LoVo (cell line): ENCODE measurements at places on chromosomes 4 and X.

DNA sequence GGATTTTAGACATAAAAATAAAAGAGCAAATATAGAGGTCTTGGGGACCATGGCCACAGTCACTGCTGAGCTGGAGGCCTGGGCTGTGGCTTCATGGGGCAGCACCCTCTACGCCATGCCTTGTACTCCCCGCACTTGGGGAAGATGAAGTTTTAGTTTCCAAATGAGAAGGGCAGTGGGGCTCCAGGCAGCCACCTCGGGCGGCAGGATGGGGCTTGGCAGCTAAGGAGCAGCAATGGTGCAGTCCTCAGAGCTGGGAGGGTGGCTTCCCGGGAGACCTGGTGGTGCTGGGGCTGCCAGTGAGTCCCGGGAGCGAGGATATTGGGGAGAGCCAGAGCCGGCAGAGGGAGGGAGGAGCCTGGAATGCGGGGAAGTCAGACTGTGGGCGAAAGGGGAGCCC is 2.4 kb downstream of the CXCR3 start:
- DNase-seq, result no peak

- DNase-seq, result no peak
Observed at GRCh38 chr4:10079912-10080588, 36.5 kb downstream of the WDR1 start.

GRCh38 chr4:40190465-40190864 is 6.4 kb upstream of the RHOH start:
- DNase-seq, result no peak

DNA sequence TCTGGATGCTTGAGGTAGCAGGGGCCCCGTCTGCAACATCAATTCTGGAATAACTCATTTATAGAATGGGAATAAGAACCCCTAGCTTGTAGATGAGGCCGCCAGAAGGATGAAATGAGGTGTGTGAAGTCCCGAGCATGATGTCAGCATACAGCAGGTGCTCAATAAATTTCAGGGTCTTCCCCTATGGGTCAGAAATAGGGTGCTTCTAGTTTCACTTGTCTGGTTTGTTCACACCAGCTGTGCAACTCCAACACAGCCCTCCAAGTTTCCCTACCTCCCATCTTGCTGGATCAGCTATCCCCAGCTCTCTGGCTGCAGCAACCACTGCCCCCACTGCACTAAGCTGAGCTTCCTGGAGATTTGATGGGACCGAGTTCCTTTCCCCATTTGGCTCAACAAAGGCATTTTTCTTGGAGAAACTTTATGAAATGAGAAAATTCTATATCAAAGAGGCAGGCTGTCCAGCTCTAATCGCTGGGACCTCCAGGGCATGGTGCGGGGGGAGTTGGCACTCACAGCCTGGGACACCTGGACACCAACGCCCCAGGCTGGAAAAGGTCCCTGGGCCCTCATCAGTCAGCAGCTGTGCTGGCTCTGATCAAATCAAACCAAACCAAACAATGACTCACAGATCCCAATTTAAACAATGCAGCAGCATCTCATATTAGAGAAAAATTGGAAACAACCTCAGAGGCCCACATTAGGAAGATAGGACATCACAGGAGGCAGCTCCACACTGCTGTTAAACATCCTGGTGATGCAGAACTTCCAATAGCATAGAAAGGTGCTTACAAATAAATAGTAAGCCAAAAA is 13.3 kb downstream of the SLC2A9 start:
- DNase-seq, result no peak

- peak; percentile 52 for DNase-seq
Observed at GRCh38 chrX:72714478-72714916, 391 bp upstream of the PHKA1 start.

GRCh38 chr4:4559596-4559995 is 17.7 kb upstream of the STX18 start:
- DNase-seq, result peak; percentile 33

DNA sequence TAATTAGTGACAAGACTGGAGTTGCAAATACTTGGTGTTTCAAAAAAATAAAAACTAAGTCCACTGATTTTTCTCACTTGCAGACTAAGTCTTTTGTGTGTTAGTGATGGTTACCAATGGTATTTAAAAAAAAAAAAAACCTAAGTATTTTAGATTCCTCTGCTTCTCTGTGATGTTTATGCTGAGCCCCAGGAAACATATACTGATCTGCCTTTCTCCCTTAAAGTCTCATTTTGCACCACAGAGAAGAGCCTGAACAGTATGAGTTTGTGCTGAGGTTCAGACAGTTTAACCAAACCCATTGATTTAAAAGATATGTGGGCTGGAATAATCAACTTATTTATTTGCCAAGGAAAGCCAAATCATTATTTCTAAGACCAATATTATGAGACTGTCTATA is 1305.0 kb downstream of the PCDH18 start:
- DNase-seq, result no peak

- DNase-seq, result no peak
Observed at GRCh38 chr4:76954489-76954888, 4.9 kb downstream of the SEPTIN11 start.

GRCh38 chr4:150126201-150126863 is 48.1 kb downstream of the DCLK2 start:
- no peak for DNase-seq

DNA sequence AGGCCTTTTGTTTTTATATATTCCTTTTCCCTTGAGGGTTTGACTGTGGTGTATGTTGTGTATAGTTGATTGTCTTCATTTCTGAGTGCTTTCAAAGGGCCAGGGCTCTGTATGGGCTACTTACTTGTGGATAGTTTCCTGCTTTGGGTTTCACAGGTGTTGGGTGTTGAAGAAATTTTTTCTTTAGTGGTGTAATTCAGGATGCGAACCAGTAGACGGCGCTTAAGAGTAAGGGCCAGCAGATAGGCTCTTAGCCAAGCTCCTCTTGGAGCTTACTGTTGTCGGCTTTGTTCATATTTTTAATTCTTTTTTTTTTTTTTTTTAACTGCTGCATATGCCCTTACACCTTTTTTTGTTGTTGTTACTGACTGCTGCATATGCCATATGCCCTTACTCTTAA is 276.3 kb upstream of the GALNT7 start:
- peak; percentile 18 for DNase-seq

DNA sequence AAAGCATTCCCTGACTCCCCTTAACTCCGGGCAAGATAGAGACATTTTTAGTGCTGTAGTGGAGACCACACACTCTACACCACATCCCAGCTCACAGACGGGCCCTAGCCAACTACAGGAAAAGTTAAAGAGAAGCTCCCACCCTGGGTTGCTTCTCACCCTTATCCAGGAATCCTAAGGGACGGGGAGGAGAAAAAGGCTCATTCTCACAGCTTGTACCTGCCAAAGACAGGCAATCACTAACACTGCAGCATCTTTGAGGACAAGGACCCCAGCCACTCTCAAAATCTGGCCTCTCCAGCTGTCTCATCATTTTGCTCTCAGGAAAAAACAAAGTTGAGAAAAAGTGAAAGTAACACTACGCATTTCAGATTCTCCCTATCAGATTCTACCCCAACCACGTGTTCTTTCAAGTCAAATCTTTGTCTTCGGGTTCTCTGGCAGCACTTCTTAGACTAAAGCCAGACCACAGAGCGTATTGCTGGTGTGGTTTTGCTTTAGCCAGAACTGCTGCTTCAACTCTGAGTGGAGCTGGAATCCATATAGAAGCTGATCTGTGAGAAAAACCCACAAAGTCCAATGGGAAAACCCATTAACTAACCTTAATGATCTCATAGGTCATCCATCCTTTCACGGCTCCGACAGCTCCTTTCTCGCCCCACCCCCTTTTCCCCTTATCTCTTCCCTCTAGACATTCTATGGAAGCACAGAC is 605.9 kb upstream of the DIPK2B start:
- DNase-seq, result no peak
